ENCODE measurements at places on chromosomes 16 and 17.

DNA sequence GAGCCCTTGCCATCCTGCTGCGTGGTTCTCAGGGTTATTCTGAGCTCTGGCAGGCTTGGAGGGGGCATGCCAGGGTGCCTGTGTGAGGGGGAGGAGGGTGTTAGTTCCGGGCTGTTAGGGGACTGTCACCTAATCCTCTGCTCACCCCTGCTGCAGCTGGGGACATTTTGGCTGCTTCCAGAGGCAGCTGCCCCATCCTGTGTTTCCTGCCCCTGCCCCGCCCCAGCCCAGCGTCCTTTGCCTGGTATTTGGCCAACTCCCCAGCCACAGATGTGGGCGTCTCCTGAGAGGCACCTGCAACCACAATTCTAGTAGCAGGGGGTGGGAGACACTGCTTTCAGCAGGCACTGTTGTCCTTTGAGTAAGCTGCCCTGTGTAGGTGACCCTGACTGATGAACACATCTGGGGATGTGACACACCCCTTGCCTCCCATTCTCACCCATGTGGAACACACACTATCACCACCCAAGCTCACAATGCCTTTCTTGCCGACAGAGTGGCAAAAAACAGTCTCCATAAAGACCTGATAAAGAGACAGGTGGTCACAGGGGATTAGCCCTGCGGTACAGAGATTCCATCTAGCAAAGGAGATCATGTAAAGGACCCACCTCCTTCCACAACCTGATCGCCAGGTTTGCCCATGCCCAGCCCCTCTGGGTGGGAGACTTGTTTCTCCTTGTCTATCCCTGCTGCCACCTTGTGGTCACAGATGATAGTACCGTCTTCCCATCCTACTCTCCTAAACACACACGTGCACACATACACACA, at the start of gene CHRNE:
CHRNE (minus strand) TSS at position 48 of the 768 bp plus-strand sequence; CDS start at position 13, 35 bp downstream.
- peak; percentile 83 for DNase-seq

GRCh38 chr17:57560319-57560705, 184.8 kb downstream of the CCDC182 start:
- DNase-seq = no peak

- no peak for DNase-seq
These were observed 246.6 kb upstream of the RPL38 start for GRCh38 chr17:73956595-73957465.

DNA sequence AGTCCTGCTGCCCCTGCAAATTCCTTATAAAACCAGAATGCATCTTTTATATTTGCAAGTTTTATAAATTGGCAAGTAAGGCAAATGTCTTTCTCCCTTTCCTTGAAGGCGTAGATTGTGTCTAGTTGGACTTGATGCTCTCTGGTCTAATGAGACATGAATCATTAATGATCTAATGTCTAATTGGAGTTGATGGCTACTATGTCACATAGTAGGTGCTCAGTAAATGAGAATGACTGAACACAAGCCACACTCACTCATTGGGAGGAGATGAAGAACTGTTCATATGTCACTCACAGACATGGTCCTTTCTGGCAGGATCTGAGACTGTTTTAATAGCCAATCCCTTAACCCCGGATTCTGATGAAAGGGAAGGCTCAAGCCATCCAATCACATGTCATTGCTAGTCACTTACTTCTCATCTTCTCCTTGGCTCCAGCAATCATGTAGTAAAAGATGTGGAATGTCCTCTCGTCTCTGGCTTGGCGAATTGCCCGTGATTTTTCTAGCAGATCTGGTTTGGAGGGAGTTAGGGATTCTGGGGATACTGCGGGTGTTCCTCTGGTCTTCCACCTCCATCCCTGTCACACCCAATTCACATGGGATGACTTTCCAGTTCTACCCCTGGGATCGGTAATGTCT, 81.0 kb downstream of the MYH11 start:
- DNase-seq = no peak

DNA sequence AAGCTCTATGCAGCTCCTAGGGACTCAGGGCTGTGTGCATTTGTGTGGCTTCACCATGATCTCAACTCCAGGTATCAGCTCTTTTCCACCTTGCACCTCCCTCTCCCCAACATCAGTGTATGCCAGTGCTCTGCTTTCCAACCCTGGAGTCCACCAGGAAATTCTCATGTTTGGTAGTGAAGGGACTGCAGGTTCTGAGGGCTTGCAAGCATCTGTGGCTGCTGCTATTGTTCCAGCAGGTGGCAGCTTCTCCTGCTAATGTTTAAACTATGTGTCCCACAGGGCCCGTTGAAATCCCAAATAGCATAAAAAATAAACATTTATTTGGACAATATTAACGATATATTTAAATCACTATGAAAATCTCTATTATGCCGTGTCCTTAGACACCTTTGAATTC, 82.0 kb downstream of the RGS9 start:
- no peak for DNase-seq

GRCh38 chr16:1509307-1510221, 16.4 kb downstream of the TELO2 start:
- no peak for DNase-seq

DNA sequence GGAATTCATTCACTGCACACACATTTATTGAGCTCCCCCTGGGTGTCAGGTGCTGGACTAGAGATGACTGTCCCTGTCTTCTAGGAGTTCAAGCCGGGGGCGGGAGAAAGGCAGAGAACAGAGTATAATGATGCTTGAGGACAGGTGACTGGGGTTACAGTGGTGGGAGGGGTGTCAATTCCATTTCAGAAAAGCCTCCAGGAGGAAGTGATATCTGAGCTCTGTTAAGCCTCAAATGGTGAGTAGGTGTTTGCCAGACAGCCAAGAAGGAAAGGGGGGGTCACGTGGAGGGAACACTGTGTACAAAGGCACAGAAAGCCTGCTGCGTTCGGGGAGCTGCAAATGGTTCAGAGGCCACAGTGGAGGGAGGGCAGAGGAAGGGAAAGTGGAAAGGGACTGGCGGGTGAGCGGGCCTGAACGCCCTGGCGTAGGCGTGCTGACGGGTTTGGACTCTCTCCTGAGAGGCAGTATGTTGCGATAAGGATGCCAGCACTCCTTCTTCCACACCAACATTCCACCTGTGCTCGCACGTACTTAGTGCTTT, 9.7 kb upstream of the NXPH3 start:
- peak; percentile 54 for DNase-seq

All from large intestine (tissue), 12 donors.